HAP-1 (cell line): ENCODE measurements at places on chromosomes 16 and 17.

DNA sequence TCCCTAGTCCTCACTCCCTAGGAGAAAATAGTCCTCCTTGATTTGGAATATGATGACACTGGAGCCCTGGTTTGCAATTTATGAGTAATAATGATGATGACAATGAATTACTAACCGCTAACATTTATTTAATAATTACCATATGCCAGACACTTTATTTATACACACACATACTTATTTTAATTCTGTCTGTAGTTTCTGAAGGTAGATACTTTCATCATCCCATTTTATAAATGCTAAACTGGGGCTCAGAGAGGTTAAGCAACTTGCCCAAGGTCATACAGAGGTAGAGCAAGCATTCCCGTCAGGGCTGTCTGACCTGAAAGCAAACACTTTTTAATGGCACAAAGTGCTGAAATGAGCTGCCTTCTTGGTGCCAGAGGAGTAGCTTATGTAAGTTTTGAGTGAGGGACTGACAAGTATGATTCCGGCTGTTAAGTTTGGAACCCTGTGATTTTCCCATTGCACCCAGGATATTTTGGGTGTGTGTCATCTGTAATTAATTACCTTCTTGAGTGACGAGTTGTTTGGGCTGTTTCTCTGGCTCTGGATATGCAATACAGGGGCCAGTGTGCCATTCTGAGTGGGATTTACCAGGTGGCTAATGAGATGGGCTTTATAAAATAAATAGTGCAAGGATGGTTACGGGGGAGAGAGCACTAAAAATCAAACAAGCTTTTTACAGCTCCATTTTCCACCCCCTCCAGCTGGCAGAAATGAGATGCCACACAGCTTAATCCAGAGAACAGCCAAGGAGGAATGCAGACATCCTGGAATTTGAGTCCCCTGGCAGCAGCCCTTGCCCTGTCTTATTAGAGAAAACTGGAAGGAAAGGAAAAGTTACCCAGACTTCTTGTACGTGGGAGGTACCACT, 211.8 kb downstream of the SNX29 start:
- no peak for DNase-seq

GRCh38 chr17:46979147-46979863, at the start of gene RPRML:
Gene RPRML (minus strand): TSS chr17:46979253. CDS start chr17:46979007, 246 bp downstream.
- peak; percentile 46 for DNase-seq

DNA sequence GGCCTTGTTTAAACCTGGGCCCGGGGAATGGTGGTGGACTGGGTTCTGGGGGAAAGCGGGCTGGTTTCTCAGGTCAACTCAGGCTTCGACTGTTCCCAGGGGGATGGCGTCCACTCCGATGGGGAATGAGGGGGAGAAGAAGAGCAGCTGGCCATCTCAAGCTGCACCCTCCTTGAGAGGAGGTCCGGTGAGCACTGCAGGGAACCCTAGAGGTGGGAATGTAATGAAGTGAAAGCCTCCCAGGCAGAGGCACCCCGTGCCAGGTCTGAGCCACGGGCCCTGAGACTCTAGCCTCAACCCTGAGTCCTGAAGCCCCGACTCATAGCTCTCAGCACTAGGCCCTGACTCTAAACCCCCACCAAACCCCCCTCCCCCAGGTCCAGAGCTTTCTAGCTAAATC, 1.2 kb upstream of the CDIPT start:
- no peak for DNase-seq

DNA sequence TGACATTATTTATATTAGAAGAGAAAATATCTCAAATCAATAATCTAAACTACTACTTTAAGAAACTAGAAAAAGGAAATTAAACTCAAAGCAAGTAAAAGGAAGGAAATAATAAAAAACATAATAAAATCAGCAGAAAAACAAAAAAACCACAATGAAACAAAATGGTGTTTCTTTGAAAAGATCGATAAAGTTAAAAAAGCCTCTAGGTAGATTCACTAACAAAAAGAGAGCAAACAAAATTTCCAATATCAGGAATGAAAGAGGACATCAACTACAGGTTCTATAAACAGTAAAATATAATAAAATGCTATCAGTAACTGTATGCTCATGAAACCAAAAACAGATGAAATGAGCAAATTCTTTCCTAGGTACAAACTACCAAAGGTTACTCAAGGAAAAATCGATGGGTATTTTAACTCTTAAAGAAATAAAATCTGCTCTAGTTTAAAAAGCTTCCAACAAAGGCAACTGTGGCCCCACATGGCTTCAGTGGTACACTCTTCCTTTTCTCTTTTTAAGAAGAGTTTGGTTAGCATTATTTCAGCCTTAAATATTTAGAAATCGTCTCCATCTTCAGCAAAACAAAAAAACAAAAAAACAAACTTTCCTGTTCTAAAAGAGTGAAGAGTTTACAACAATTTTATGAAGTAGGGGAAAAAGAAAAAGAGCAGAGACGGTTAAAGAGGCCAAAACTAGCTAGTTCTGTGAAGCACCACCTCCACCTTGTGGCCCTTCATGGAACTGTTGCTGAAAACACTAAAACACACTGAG, 102.2 kb downstream of the TRIM37 start:
- peak; percentile 76 for DNase-seq

GRCh38 chr17:20103454-20104446, 94.6 kb downstream of the SPECC1 start:
- DNase-seq = no peak

DNA sequence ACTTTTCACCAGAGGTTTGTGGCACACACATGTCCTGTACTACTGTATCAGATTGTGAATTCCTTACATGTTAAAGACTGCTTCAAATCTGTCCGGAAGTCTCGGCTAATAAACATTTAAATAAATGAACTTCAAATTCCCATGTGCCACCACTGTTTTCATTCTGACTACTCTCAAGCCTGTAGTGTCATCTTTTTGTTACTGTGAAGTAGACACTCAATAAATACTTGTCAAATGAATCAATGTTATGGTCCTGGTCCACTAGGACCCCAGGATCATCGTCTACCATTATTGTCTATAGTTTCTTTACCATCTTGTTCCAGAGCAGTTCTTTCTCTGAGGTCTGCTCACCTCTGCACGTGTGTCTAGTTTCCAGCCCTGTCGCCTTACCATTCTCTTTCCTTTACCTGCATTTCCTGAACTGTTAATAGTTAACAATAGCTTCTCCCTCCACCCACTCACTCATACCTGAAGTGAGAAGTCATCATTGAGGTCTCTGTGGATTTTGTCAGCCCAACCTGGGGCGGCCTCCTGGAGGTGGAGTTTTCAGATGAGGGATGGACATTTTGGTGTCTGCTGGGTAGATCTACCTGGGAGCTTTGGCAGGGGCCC, 333.0 kb downstream of the SEC14L1 start:
- no peak for DNase-seq

- no peak for DNase-seq
Observed at GRCh38 chr17:78121801-78122215, 6.7 kb downstream of the TMC6 start.

DNA sequence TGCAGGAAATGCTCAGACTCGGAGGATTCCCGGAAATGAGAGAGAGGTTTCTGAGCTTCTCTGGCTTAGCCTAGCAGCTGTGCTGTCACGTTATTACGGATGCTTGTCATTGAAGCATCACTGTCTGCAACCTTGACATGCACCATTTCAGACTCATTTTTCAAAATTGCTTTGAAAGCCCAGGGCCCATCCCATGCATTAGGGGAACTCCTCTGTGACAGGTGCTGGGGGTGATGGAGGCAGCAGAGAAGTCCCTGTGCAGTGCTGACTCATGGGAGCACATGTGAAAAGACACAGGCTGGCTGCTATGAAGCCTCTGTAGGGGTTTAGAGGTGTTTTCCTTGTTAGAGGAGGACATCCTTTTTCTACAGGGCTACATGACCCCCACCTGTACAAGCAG, 214.0 kb upstream of the MPHOSPH6 start:
- no peak for DNase-seq

DNA sequence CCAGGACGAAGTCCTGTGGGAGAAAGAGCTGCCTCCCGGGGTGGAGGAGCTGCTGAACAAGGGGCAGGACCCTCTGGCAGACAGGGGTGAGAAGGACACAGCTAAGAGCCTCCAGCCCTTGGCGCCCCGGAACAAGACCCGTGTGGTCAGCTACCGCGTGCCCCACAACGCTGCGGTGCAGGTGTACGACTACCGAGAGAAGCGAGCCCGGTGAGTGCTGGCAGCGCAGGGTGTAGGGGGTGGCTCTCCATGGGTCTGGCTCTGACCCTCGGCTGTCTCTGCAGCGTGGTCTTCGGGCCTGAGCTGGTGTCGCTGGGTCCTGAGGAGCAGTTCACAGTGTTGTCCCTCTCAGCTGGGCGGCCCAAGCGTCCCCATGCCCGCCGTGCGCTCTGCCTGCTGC, 21.4 kb downstream of the MVP start:
- no peak for DNase-seq

- DNase-seq = no peak
Observed at GRCh38 chr16:54145881-54146280, 140.7 kb downstream of the IRX3 start.

DNA sequence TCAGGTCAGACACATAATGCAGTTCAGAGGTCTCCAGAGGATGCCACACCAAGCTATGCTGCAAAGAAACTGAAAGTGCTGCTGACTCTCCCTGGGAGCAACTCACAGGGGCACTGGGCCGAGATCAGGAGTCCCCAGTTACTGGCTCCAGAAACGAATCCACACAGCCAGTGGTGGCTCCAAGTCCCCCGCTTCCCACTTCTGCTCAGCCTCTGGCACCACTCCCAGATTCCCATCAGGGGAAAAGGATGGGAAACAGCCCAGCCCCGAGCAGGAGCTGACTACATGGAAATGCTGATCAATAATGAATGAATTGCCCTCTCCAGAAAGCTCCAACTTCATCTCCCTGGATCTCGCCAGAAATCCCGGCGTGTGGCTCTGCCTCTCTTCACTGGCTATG, 62.3 kb upstream of the CDH5 start:
- DNase-seq = no peak

DNA sequence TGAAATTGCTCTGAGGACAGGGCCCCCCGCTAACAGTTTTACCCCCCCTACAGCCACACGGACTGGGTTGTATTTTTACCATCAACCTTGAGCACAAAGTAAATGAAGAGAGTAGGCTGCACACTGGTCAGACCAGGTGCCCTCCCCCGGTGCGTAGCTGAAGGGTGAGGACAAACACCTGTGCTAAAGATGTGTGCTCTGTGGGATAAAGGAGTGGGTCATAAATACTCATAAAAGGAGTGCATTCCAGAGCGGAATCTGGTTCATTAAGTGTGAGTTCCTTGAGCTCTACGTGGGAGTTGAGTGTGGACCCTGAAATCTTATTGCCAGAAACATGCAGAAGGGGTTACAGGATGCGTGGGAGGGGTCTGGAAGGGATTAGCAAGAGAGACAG, 217.0 kb downstream of the CCDC182 start:
- DNase-seq = peak; percentile 64

- no peak for DNase-seq
Observed at GRCh38 chr17:60744355-60744966, 66.8 kb downstream of the BCAS3 start.

DNA sequence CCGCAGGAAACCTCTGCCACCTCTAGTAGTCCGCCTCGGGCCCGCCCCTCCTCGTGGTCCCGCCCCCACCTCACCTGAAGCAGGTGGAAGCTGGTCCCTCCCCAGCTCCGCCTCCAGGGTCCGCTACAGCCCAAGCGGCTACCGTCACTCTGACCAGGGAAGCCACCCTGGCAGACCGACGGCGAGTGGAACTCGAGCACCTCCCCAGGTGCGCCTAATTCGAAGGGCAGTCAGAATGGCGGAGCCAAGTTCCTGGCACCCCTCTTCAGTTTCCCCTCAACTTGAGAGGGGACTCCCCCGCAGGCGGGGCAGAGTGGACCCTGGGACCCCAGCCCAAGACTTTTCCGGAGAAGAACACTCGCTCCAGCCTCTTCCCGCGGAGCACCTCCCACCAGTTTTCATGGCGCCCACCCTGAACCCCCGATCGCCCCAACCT, 507 bp downstream of the FHOD1 start:
- no peak for DNase-seq

- DNase-seq = no peak
Observed at GRCh38 chr17:41383690-41384089, 1.6 kb upstream of the KRT34 start.

- no peak for DNase-seq
Observed at GRCh38 chr16:63789603-63790002, 1332.3 kb downstream of the CDH11 start.

DNA sequence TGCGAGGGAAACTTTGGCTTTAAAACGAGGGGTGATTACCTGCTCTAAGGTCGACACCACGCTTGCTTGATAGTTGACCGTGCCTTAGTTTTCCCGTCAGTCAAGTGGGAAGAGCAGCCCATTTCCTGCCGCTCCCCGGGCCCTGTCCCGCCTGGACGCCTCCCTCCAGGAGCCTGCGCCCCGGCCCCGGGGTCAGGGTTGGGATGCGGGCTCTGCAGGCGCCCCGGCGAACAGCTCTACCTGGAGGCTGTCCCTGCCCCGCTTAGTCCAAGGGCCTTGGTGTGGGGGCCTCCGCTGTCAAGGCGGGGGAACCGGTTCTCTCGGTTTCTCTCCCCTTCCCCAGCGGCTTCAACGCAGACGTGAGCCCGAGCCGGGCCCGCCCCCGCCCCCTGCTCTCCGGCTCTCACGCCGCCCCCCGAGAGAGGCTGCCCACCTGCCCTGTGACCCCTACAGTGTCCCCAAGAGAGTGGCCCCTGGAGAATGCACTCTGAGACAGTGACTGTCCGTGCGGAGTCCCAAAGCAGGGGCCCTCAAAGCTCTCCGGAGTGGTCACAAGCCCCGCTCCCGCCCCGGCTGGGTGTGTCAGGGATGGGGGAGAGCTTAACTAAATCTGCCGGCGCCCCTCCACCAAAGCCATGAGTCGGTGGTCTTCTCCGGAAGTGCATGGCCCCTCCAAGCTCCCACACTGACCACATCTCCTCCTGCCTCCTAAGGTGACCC, 117.4 kb upstream of the SMURF2 start:
- DNase-seq = no peak

DNA sequence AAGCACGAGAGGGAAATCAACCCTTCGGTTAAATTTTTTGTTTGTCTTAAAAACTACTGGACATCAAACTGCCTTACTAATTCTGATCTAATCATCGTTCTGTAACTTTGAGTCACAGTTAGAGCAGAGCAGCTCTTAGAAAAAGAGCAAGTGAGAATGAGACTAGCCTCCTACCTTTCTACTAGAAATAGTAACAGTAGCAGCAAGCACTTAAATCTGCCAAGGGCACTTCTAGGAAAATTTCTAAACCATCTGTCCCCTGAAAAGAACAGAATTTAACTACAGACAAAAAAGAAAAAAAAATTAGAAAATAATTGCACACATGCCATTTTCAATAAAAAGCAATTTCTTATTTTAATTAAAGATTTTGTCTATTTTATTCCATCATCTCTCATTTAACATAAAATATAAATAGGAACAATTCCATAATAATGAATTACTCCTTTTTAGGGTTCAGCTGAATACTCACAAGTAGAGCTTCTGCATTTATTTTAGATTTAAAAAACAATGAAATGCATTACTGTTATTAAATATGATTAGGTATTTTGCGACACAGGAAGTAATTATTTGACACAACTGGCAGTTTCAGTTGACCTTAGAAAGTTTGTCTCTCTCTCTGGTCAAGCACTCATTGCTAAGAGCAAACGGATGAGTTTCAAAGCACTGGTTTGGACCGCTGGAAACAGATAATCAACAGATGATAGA, 250.8 kb upstream of the SOX9 start:
- DNase-seq = no peak

- DNase-seq = no peak
Observed at GRCh38 chr16:25916037-25916436, 224.3 kb downstream of the HS3ST4 start.
